ENCODE measurements at places on chromosomes 1 and 21. TPM values are rescaled to one million over a fixed set of nuclear protein-coding genes. Genes with fewer than 3 reads are reported as not detected.

GRCh38 chr21:45575993-45576837 is 34.0 kb upstream of the SLC19A1 start:
- DNase-seq = peak; percentile 59

- DNase-seq = peak; percentile 79
Observed at GRCh38 chr1:117067533-117068370, 7.6 kb downstream of the TTF2 start.

DNA sequence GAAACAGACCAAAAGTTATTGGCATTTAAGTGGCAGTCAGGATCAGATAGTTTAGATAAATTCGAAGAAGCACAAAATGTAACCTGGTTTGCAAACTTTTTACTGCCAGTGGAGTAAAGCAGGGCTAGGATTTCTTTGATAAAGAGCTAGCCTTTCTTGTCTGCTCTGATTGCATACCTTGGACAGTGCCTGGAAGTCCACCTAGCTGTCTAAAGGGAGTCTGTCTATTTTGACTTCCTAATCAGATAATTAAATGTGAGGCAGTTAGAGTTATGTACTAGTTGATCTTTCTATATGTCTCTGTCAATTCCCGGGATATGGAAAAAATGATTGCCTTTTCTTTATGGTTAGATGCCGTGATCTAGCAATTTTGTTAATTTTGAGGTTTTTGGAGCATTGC is 4.1 kb downstream of the GPSM2 start:
- DNase-seq = no peak

GRCh38 chr1:61942856-61943255 is 200.6 kb downstream of the PATJ start:
- DNase-seq = no peak

DNA sequence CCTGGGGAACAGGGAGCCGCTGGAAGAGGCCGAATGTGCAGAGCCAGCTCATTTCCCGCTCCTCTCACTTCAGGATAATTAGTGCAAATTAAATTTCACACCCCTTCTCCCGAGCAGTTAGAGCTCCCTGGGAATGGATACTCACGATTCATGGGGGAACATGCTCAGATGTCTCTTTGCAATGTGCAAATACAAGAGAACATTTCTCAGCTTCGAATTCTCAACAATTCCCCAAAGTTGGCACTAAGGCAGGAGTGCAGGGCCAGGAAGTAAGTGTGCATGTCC is 54.9 kb downstream of the CAMK2N1 start:
- no peak for DNase-seq

- no peak for DNase-seq
Observed at GRCh38 chr1:39044762-39045161, 18.6 kb downstream of the NDUFS5 start.

DNA sequence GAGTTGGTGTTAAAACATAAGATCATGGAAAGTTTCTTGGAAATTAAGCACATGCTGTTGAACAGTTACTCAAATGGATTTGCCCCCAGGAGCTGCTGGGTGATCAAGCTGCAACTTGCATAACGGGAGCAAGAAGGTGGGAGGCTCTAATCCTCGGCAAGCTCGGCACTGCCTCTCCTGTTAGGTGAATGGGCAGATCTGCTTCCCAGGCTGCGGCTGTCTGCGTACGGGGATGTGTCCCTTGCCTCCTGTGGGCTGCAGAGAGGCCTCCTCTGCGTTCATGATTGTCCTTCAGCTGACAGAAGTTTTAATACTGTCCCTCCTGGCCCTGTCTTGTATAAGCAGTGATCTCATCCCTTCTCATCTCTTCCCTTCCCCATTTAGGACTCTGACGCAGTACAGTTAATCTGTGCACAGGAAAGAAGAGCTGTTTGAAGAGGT is 36.7 kb downstream of the ATP1A1 start:
- no peak for DNase-seq

GRCh38 chr1:104163912-104164476 is 414.3 kb downstream of the AMY1C start:
- DNase-seq = no peak

DNA sequence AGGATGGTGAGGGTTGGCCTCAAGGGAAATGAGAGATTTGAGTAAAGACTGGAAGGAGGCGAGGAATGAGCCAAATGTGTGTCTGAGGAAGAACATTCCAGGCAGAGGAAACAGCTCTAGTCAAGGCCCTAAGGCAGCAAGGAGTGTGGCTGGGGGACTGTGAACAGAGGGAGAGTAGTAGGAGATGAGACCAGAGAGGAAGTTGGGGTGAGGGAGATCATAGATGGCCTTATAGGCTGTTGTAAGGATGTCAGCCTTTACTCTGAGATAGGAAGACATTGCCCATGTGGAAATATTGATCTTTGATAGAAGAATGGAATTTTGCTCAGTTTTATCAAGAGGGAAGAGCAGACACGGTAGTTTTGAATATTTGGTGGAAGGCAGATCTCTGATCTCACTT is 55.2 kb upstream of the ARTN start:
- DNase-seq = no peak

GRCh38 chr1:234897390-234897749 is 231.3 kb downstream of the TOMM20 start:
- no peak for DNase-seq

DNA sequence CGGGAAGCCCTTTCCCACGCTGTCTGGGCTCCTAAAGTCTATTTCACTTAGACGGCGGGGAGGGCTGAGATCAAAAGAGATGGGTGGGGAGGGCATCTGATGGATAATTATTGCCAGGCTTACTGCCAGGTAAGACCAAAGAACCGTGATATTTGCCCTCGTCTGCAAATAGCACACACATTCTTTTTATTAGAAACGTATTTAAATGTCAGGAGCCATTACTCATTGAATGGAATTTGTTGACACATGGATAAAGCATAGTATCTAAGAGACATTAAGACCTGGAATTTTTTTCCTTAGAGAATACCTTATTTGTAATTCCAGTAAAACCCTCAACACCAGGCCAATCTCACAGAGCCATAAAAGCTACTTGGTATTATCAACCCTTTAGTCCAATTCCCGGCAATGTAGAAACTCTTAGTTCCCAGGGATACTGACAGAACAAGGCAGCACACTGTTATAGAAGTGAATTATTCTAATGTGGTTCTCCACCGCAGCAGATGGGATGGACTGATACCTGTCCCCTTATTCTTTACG is 10.6 kb downstream of the URB1 start:
- DNase-seq = no peak

DNA sequence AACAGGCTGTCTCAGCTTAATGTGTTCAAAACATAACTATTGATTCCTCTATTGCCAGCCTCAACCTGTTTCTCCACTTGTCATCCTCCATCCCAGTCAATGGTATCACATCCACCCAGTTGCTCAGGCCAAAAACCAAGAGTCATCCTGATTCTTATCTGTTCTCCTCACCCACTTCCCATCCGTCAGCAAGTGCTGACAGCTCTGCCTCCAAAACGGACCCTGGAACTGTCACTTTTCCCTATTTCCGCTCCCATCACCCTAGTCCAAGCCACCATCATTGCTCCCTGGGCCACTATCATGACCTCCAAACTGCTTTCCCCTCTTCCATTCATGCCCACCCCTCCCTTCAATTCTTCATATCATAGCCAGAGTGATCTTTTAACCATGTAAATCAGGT is 36.2 kb upstream of the IFFO2 start:
- no peak for DNase-seq

DNA sequence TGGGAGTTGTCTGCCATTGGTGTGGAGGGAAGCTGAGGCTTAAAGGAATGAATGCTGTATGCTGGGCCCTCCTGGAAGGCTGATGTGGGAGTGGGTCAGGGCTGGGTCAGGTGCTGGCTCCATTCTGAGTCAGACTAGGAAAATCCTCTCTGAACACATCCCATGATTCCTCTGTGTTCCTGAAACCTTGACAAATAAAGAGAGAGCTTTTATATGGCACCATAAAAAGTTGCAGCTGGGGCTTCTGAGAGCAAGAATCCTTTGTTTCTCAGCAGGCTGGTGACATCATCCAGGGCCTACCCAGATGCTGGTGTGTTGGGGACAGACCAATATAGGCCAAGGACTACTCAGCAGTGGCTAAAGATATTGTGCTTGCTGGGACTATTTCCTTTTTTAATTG is 27.8 kb upstream of the NFASC start:
- no peak for DNase-seq

DNA sequence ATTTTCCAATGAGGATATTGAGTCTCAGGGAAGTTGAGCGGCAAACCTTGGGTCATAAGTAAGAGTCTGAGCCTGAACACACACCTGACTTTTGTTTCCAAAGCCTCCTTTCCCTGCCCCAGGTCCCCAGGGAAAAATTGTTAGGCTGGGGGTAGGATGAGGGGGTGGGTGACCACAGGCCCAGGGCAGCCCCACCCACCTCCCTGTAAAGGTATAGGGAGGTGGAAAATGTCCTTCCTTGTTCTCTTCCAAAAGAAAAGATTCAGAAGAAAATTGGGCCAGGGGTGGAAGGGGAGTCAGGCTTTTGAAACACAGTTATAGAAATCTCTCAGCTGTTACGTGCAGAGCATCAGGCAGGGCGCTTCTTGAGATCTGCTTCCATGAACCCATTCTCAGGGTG is 129.7 kb upstream of the NGF start:
- no peak for DNase-seq

- DNase-seq = no peak
Observed at GRCh38 chr21:18373606-18374005, 30.0 kb downstream of the TMPRSS15 start.

GRCh38 chr1:92037400-92037799 is 7.6 kb downstream of the EPHX4 start:
- no peak for DNase-seq

DNA sequence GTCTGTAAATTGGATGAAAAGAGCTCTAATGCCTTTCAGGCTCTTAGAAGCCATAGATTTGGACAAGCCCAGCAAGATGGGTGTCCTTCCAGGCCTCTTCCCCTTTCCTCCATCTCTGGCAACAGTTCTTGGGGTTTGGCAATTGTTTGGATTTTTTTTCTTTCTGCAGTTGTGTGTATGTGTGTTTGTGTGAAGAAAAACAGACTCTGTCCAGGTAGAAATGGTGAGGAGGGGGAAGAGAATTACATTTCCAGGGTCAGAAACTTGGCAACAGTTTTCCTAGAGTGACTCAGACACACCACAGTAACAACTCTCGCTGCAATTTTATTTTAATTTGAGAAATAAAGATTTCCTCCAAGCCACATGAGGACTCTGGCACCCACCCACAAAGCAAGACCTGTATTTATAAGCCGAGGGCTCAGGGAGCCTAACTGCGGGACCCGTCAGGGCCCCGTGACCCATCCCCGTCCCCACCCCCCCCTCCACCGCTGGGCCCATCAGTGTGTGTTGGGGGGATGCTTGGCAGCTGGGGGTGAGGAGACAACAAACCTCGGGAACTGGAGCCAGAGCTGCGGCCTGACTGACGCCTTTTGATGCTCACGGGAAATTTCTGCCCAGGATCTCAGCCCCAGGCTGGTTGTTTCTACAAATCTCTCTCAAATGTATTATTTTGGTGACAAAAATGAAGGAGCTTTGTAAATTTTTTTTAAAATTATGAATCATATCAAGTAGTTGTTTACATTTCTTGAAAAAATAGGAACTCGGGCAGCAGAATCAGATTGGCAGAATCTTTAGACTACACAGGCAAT is 4.4 kb downstream of the TMEM200B start:
- no peak for DNase-seq

- no peak for DNase-seq
Observed at GRCh38 chr1:60162936-60163335, 89.4 kb upstream of the C1orf87 start.

DNA sequence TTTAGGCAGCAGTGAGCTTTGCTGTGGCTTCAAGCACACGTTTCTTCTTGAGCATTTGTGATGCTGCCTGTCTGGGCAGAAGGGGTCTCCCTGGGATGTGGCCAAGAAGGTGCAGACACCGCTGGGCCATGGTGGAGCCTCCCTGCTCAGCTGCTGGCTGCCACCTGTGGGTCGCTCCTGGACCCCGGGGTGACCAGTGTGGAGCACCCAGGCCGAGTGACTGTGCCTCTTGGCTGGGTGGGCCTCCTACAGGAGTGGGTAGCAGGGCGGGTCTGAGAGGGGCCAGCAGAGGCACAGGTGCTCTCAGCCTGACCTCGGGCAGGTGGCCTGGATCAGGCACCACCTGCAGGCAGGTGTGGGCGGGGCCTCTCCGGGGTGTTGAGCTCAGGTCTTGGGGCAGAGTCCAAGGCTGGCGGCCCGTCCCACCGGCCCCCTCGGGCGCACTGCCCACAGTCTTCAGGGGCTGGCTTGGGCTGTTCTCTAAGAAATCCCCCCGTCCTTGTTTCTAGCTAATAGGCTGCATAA is 42.0 kb upstream of the COL6A1 start:
- no peak for DNase-seq

- peak; percentile 8 for DNase-seq
Observed at GRCh38 chr1:47840393-47841190, 156.6 kb downstream of the TRABD2B start.

Gene POTED
- not detected for total RNA-seq

Gene KPRP
- not detected for total RNA-seq

Gene SYCP1
- total RNA-seq = not detected

Gene TRIM67
- 0.36 TPM for total RNA-seq

Gene LMOD1
- total RNA-seq = 1,011 TPM

Gene RHEX
- total RNA-seq = not detected

Gene PM20D1
- total RNA-seq = 0.36 TPM

Gene OR2L5
- not detected for total RNA-seq

All from sigmoid colon (tissue), 7 donors.